ENCODE measurements at places on chromosomes 2 and 18.

DNA sequence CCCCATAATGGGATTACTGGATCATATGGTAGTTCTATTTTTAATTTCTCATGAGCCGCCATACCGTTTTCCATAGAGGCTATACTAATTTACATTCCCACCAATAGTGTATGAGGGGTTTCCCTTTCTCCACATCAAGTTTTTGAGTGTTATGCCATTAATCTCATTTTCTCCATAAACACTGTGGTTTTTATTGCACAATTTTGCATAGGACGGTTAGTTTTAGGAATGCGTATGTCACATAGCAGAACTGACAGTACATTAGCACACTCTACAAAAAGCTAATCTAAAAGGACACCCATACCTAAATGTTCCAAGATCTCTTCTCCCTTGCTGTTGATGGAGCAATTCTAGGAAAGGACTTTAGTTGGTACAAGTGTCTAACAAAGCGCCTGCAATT lies 32.5 kb downstream of the DARS1 start:
- DNase-seq: no peak

- no peak for DNase-seq
Measured at GRCh38 chr18:69691008-69691760, 256.5 kb downstream of the CD226 start.

DNA sequence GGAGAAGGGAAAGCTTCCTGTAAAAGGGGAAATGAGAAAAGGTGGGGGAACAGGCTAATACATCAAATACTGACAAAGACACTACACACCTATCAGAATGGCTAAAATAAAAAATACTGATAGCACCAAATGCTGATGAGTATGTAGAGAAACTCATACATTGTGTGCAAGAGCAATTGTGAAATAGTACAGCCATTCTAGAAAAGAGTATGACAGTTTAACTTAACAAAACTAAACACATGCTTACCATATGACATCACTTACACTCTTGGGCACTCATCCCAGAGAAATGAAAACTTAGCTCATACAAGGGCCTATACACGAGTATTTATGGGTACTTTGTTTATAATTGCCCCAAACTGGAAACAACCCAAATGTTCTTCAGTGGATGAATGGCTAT lies 53.4 kb downstream of the ZNF638 start:
- DNase-seq: no peak

DNA sequence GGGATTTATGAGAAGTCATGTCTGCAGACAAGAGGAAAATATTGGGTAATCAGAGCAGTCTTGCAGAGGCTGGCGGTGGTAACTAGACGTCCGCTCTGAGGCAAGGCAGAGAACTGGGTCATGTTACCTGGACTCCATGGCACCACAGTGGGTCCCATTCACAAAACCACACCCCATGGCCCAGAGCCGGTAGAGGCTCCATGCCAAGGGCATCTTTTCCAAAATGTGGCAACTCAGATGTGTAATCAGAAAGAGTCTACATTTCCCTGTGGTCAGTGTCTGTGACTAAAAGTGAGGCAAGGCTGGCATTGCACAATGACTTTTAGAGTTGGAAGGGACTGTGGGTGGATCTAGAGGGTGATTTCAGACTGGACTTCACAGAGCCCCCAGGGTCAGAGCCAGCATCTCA lies 113.1 kb downstream of the MREG start:
- DNase-seq: no peak

Measured in NCI-H446 treated with DMSO at 0.1 percent for 48 hours (cell line).